ENCODE measurements at places on chromosomes 7 and 10. TPM values are rescaled to one million over a fixed set of nuclear protein-coding genes. Genes with fewer than 3 reads are reported as not detected.

The LEP gene
- not detected for polyA plus RNA-seq

The SHTN1 gene
- polyA plus RNA-seq = 14.0 TPM

The HOXA3 gene
- polyA plus RNA-seq = 6.3 TPM

The OR6B1 gene
- polyA plus RNA-seq = not detected

The ABCB4 gene
- 2.0 TPM for polyA plus RNA-seq

GRCh38 chr7:2929321-2930201 lies 85.5 kb upstream of the GNA12 start:
- peak; percentile 42 for DNase-seq

GRCh38 chr7:49773936-49774458 lies 559 bp downstream of the VWC2 start:
- peak; percentile 53 for DNase-seq

DNA sequence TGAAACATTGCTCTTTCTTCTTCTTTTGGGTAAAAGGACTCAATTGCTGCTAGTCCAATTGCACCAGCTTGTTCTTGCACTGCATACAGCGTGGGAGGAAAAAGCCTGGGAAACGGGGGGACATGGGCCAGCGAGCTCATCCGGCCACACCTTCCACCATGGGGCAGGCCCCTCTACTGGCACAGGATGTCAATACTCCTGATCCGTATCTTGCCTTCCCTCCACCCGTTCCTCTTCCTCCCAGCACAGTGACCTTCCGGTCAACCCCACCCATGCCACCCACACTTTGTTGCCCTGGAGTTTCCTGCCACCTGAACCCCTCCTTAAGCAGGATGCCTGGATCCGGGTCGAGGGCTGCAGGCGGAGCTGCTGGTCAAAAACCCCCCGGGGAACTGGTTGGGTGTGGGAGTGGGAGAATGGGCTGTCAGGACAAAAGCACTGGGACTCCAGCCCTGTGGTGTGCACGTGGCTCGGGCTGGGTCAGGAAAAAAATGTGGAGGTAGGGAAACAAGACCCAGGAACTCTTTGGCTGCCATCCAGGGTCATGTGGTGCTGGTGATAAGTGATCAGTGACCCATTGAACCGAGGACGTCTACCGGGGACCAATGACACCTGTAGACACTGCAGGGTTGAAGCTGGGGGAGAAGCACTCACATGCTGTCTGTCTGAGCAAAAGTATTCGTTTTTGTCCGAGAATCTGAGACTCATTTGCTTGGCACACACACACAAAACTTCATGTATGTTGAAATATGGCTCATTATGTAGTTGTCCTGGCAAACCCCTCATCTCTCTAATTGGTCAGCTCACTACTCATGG lies 8.1 kb downstream of the IL2RA start:
- peak; percentile 51 for DNase-seq

DNA sequence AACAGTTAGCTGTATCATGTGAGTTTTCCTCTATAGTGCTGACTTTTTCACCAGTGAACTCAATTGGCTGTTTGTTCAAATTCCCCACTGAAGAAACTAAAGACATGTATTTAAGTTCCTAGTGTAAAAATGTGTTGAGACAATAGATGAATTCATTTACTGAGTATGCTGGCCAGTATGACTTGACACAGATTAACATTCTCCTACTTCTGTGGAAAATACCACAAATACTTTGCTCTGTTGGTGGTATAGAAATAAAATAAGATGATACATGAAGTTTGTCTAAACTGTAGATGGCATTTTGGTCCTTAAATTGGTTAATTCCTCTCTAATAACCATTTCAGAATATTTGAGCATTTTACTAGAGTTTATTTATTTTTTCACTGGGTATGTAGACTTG lies 227.7 kb upstream of the TEX47 start:
- DNase-seq = no peak

DNA sequence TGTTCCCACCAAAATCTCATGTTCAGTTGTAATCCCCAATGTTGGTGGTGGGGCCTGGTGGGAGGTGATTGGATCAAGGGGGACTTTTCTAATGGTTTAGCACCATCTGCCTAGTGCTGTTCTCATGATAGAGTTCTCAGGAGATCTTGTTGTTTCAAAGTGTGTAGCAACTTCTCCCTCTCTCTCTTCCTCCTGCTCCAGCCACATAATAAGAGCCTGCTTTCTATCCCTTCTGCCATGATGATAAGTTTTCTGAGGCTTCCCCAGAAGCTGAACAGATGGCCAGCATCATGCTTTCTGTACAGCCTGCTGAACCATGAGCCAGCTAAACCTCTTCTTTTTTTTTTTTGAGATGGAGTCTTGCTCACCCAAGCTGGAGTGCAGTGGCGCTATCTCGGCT lies 910.6 kb downstream of the KCNMA1 start:
- no peak for DNase-seq

- DNase-seq = peak; percentile 45
Measured at GRCh38 chr7:476736-477360, 42.8 kb downstream of the PDGFA start.

DNA sequence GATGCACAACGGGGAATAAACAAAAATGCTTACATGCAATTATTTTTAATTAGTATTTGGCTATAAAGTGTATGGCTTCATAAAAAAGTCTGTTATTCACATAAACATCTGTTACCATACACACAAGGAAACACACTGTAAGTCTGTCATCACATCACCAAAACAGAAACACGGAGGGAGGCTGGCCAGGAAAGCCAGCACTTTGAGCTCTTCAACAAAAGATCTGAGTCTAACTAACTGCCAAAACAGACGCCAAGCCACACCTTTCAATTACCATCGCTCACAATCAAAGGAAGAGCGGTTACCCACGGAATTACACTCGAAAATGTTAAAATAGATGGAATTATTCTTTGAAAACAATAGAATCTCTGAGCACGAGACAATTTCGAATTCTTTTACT lies 49.2 kb upstream of the MGMT start:
- DNase-seq = peak; percentile 29

DNA sequence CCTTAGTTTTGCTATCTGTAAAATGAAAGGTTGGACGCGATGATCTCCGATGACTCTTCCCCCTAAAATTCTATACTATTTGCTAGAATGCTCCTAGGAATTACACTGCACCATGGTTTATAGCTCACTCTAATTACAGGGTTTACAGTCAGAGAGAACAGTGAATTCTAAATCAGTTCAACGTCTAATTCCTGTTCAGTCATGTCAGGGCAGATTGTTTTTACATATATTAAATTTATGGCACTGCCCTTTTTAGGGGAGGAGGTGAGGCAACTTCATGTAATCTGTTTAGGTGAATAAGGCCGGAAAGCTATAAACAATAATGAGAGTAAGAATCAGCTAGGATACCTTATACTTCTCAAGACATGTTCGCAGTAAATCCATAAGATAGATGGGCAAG lies 293.9 kb downstream of the BAMBI start:
- DNase-seq = no peak

DNA sequence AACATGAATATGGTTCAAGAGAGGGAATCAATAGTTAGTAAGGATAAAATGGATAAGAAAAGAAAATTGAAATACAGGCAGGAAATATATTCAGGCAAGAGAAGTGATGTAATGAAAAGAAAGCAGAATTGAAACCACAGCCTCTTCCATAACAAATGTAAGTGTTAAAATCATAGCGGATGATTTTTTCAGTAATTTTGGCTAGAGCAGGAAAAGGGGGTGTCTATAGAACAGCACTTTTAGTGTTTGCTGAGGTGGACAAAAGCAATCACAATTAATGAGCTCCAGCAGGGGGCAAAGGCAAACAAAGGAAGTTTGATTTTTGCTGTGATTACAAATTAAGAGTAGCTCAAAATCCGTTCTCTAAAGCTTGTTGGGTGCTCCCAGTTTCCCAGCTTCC lies 79.0 kb downstream of the TRIL start:
- DNase-seq = no peak

- DNase-seq = no peak
Measured at GRCh38 chr7:138608275-138608674, 92.9 kb downstream of the SVOPL start.

- no peak for DNase-seq
Measured at GRCh38 chr10:34581801-34582532, 233.1 kb downstream of the PARD3 start.

- no peak for DNase-seq
Measured at GRCh38 chr10:101906586-101907183, 63.1 kb upstream of the KCNIP2 start.

GRCh38 chr7:18760046-18760445 lies 264.5 kb downstream of the HDAC9 start:
- DNase-seq = no peak

- no peak for DNase-seq
Measured at GRCh38 chr10:24382979-24383663, 174.2 kb downstream of the KIAA1217 start.

DNA sequence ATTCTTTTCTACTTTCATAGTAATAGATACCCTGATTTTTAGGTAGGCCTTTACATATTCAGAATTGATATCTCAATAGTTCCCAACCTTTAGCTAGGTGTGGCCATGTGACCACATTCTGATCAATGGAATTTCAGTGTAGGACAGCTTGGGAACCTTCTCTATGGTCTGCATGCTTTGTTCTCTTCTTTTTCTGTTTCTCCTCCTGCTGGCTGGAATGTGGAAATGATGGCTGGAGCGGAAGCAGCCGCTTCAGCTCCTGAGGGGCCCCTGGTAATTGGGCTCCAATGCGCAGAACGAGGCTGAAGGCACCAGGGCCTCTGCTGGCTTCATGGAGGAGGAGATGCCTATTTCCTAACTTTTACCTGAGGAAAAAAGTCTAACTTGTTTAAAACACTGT lies 152.6 kb downstream of the ZMYND11 start:
- no peak for DNase-seq

GRCh38 chr10:44951576-44952226 lies 7.9 kb upstream of the RASSF4 start:
- DNase-seq = no peak

GRCh38 chr10:16789261-16789660 lies 28.0 kb downstream of the RSU1 start:
- no peak for DNase-seq

GRCh38 chr10:103991393-103992128 lies 24.6 kb downstream of the SLK start:
- DNase-seq = no peak
